ENCODE measurements at places on chromosomes 2 and 18.

DNA sequence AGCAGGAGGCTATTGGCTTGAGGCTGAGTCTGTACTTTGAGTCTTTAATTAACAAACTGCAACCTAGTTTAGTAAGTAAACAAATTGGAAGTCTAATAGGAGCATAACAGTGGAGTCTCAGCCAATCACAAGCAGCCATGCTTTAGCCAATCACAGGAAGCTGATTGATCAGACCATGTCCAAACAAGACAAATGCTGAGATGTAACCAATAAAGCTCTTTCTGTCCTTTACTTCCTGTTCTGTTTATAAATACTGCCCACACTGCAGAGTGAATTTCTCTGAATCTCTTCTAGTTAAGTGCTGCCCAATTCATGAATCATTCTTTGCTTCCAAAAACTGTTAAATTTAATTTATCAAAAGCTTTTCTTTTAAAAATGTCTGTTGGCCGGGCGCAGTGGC, 146.6 kb upstream of the DLX2 start:
- DNase-seq = no peak

DNA sequence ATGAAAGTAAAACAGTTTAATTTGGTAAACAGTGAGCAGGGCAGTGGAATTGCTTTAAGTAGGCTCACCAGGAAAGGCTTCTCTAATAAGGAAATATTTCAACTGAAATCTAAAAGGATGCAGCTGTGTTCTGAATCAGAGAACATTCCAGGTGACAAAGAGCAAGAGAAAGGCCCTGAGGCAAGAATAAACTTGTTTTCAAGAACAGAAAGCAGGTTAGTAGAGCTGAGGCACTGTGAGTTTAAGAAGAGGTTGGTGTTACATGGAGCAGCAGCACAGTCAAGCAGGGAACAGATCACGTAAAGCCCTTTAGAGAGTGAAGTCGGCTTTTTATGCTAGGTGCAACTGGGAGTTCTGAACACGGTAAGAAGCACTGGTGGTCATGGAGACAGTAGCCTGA, 57.0 kb upstream of the SCN1A start:
- no peak for DNase-seq

DNA sequence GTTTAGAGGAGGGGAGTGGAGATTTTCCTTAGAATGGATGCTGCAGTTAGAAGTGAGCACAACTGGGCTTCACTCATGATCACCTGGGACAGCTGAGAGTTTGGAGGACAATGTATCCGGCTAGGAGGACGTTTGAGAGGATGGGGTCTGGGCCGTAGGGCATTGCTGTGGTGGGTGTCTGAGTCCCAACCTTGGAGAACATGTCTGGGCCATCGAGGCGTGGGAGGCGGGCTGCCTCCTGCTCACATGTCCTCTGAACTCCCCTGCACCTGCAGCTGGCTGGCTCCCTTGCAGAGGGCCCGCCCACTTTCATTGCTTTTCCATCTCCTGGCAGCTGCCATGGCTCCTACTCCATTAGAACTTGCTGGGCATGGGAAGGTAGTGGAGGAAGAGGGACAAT, 203.0 kb upstream of the PXDN start:
- DNase-seq = no peak

DNA sequence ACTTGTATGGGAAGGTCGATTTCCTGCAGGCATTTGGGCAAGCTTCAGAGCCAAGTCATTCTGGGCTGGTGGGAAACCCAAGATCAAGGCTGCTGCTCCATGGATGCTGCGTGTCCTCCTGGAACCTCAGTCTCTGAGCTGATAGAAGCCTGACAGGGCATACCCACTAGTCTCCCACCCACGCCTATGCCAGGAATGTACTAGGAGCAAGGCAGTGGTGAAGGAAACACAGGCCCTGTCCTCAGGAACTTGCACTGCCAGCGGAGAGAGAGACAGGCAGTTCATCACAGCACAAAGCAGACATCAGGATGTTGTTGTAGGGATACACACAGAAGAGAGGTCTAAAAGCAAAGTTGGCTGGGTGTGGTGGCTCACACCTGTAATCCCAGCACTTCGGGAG, 84.2 kb downstream of the PLB1 start:
- no peak for DNase-seq

GRCh38 chr2:162490052-162490717, 146.3 kb downstream of the GCA start:
- no peak for DNase-seq

- no peak for DNase-seq
Measured at GRCh38 chr2:226652983-226653765, 146.4 kb downstream of the IRS1 start.

DNA sequence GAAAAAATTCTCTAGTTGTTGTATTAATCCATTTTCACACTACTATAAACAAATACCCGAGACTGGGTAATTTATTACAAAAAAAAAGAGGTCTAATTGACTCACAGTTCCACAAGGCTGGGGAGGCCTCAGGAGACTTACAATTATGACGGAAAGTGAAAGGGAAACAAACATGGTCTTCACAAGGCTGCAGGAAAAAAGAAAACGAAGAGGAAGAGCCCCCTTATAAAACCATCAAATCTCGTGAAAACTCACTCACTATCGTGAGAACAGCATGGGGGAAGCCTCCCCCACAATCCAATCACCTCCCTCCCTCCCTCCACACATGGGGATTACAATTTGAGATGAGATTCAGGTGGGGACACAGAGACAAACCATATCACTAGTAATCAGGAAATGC, 61.7 kb upstream of the SPTBN1 start:
- peak; percentile 5 for DNase-seq

DNA sequence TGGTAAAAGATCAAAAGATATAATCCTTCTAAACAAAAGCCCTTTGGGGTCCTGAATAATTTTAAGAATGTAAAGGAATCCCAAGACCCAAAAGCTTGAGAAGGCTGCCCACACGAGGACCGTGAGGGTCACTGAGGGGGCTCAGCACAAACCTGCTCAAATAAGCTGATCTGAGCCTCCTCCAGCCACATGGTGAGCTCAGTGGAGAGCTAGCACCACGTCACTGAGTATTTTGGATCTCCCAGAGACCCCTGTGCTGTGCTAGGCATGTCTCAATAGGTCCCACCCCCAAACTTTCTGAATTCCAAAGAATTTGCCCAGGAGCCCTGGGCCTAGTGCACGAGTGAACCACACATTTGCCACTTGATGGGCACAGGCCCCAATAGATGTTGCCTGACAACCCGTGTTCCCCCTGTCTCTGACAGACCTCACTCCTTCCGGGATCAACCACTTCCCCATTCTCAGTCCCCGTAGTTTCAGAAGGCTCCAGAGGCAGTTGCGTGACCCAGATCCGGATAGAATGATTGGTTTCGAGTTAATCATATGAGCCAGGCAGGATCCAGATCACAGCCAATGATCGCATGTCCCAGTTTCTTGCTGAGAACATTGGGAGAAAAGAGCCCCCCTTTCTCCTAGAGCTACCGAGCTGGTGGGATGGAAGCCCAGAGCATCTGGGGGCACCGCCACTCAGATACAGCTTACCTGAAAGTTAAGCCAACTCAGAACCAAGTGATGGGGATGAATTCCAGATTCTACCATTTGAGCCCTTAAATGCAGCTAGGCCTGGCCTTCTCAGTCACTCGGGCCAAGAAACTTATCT, 203.8 kb downstream of the TNS1 start:
- no peak for DNase-seq

GRCh38 chr2:140504601-140505000, 1626.2 kb downstream of the LRP1B start:
- DNase-seq = no peak

- no peak for DNase-seq
Measured at GRCh38 chr2:157173740-157174184, 83.7 kb upstream of the GALNT5 start.

- no peak for DNase-seq
Measured at GRCh38 chr18:79601234-79601633, 78.4 kb upstream of the CTDP1 start.

GRCh38 chr2:75560768-75561565, at the start of gene EVA1A:
Gene EVA1A, minus strand, starts transcription at chr2:75560939. Its CDS starts 42,799 bp downstream, at chr2:75518140.
- DNase-seq = no peak

DNA sequence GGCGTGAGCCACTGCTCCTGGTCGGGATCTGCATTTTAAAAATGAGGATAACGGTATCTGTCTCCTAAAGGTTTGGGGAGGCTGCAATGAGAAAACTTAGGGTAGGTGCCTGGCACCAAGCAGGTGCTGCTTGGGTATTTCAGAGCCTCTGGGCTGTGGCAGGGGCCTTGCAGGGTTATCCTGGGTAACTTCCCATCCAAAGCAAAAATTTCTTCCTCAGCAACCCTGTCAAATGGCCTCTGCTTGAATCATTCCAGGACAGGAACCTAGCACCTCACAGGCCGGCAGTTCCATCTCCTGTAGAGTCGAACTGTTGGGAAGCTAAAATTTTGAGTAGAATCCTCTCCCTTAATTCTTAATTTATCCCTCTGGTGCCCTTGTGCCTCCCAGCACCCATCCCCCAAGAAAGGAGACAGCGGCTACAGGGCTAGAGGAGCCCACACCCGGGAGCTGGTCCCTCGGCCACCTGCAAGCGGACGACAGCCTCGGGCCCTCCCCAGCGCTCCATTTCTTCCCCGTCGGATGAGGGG, 868 bp downstream of the CGREF1 start:
- DNase-seq = no peak

DNA sequence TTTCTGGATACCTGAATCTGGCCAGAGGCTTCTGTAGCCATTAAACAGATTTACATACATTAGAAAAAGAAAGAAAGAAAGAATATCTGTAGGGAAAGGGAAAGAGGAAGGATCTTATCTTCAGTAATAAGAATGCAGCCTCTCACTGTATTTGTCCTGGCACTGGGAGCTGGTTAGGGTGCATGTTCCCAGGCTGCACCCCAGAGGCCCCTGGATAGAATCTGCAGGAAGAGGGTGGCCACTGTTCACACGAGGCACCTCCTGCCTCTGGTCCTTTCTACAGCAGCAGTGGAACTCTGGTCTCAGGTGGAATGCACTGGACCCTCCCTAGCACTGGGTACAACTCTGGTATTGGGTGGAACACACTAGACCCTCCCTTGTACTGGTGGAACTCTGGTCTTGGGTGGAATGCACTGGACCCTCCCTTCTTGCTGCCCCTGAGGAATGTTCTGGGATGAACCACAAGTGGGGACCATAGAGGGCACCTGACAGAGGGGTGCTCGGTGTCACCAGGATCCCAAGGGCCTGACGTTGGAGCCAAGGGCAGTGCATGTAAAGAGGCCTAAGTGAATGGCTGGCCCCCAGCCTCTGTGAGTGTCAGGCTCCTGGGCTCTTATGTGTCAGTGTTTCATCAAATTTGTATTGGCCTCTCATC, 27.4 kb upstream of the PXDN start:
- DNase-seq = no peak

GRCh38 chr2:11416186-11416585, 49.8 kb downstream of the E2F6 start:
- DNase-seq = no peak

DNA sequence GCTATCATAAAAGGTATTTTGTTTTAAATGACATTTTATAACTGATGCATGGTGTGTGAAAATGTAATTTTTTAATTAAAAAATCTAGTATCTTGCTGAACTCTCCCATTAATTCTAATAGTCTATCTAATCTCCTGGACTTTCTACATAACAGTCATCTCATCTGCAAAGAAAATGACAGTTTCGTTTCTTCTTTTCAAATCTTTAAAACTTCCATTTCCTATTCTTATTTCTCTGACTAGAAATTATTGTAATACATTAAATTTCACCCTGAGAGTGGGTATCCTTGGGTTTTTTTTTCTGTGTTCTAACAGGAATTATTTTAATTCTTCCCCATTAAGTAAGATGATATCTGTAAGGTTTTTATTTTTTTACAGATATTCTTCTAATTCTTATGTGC, 120.1 kb downstream of the KCNF1 start:
- DNase-seq = no peak

DNA sequence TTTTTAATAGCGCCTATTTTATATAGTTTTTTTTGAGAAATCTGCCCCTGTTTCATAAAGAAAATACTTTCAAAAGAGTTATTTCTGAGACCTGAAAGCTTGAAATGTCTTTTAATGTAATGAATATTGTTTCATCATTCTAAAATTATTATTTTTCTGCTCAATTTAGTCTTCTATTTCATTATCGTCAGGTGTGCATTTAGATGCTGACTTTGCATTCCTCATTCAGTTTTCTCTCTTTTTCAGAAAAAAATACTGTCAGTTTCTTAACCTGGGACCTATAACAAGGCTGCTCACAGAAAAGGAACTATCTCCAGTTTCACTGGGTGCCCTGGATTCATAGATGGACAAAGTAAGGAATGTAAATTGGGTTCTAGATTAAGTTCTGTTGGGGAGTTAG, 1631.7 kb downstream of the SUCLG1 start:
- DNase-seq = no peak

- DNase-seq = no peak
Measured at GRCh38 chr18:24051031-24051947, 36.7 kb downstream of the TTC39C start.

DNA sequence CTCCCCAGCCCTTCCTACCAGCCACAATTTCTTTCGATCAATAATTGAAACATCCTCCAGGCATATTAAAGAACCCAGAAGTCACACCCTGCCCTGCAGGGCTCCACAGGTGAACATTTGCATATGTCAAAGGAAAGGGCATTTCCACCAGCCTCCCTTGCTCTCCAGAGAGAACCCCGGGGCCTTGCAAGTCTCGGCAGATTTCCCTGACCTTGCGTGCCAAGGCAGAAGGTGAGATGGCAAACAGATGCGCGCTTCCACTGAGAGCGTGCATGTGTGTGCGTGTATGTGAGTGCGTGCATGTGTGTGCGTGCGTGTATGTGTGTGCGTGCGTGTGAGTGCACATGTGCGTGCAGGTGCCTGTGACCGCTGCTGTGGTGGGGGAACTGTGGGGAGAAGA, 120.3 kb downstream of the INO80D start:
- DNase-seq = no peak

- DNase-seq = no peak
Measured at GRCh38 chr2:129732630-129733026, 246.8 kb upstream of the RAB6C start.

- DNase-seq = no peak
Measured at GRCh38 chr2:101843471-101843870, 146.0 kb downstream of the MAP4K4 start.

- no peak for DNase-seq
Measured at GRCh38 chr2:159262226-159262625, 24.3 kb downstream of the WDSUB1 start.

DNA sequence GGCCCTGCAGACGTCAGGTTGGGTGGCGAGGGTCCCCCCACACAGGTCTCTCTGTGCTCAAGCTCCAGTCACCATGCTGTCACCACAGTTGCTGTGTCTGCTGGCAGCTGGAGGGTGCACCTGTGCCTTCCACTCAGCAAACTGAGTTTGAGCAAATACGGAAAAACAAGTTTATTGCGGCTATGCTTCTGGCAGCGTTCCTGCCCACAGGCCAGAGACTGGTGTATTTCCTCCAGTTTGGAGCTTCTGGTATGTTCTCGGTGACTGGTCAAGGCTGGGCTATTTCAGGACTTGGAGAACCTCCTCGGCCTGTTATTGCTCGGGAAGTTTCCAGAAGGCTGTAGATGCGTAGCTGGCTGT, 132.6 kb downstream of the SEPTIN10 start:
- no peak for DNase-seq

GRCh38 chr18:28581521-28582071, 404.7 kb upstream of the CDH2 start:
- no peak for DNase-seq
